CD4-positive, alpha-beta T cell (primary cell): ENCODE measurements at places on chromosomes 12 and 14.

DNA sequence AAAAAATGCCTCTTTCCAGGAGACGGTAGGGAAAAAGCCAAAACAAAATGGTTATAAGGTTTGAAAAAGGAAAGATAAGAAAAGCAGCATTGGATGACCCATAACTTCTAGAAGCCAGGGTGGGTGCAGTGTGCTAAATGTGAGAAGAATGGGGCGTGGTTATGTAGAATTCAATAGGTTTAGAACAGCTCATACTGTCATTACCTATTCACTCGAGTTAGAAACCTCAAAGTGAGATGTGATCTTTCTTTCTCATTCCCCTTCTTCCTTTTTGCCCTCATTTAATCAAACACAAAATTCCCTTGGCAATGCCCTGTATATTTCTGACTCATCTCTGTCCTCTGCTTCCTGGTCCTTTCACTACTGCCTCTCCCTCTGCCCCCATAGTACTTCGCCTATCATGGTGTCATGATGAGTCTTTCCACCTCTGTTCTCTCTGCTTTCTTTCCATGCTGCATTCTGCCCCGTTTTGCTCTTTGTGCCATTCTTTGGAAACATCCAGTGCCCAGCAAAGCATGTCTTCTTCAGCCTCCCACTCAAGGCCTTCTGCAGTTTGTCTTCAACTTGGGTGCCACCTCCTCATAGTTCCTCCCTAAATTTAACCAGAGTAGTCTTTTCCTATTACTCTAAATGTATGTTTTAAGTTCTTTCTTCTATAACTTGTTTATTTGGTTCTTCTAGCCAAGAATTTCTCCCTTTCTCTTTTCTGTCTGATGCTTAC is 496.3 kb downstream of the NRXN3 start:
- DNase-seq: no peak

DNA sequence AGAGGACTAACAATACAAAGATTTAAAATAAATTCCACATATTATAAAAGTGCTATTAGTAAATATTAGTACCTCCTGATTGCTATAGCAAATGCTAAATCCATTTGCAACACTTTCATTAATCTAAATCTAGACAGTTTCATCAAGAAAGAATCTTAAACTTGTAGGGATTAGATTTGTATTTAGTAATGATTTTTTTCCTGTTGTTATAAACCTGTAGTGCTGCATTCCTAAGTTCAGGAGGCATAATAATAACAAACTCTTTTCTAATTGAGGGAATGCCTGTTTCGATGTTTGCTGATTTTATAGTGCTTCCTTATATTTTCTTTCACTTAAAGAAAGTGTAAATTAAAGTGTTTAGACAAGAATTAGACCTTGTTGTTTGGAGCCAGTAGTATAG is 166.1 kb downstream of the FOXA1 start:
- DNase-seq: no peak

GRCh38 chr12:58801986-58802385 is 118.3 kb downstream of the LRIG3 start:
- no peak for DNase-seq

DNA sequence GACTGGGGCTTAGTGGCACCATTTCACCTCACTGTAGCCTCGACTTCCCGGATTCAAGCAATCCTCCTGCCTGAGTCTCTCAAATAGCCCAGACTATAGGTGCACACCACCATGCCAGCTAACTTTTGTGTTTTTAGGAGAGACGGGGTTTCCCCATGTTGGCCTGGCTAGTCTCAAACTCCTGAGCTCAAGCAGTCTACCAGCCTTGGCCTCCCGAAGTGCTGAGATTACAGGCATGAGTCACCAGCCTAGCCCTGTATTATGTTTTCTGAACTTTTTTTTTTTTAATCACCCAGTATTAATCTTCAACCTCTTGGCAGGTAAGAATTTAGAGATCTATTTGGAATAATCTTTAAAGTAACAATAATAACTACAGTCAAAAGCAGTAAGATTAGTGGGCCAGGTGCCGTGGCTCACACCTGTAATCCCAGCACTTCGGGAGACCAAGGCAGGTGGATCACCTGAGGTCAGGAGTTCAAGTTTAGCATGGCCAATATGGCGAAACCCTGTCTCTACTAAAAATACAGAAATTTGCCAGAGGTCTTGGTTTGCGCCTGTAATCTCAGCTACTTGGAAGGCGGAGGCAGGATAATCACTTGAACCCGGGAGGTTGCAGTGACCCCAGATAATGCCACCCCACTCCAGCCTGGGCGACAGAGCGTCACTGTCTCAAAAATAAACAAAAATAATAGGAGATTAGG is 8.6 kb downstream of the NANOG start:
- DNase-seq: no peak

GRCh38 chr14:67514650-67515385 is 18.3 kb upstream of the PLEKHH1 start:
- DNase-seq: no peak

GRCh38 chr14:60381909-60382308 is 104.0 kb downstream of the C14orf39 start:
- DNase-seq: no peak

DNA sequence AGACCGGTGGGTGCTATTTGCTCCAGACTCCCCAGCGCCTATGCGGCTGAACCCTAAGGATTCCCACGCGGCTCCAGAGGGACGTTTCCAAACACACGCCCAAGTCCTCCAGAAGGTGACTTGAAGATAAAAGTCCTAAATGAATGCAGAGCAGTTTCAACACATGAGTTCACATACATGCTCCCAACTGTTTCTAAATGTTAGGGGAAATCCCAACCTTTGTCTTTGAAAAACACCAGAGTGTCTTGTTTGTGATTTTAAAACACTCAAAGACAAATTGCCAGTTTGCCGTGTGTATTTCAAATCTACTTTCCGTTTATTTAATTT is 252.9 kb upstream of the SFSWAP start:
- DNase-seq: no peak

GRCh38 chr12:91361864-91362263 is 179.2 kb upstream of the DCN start:
- no peak for DNase-seq
